Activated CD4-positive, alpha-beta T cell treated with anti-CD3 and anti-CD28 coated beads, Interleukin-2, amount 10 ng/mL, durations not matched to agents 7 days and 5 days (primary cell): ENCODE measurements at places on chromosomes 1 and 21. TPM values are rescaled to one million over a fixed set of nuclear protein-coding genes. Genes with fewer than 3 reads are reported as not detected.
A peak's percentile ranks its signal among the peaks of the same experiment; 100 is the strongest.

DNA sequence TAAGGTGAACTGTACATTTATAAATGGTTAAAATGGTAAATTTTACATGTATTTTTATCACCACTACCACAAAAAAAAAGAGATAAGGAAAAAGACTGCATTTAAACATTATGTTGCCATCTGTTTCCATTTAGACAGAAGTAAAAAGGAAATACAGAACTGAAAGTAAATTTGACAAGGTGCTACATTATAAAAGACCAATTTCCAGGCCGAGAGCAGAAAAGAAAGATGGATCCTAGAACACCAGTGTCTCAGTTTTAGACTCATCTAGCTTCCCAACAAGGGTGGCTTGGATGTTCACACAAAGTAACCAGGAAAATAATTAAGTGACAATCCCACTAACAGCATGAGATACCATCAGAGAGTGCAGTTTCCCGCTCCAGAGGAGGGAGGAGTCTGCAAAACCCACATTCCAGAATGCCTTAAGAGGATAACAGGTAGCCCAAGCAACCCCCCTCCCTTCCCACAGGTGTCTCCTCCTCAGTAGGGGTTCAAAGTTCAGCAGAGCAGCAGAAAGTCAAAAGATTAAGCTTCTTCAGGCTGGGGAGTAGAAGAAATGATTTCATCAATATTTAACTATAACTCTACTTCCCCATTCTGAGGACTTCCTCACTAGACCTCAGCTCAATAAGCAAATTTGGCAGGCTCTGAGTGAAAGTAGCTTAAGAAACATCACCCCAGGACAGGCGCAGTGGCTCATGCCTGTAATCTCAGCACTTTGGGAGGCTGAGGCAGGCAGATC lies 11.8 kb downstream of the TPM3 start:
- H3K27ac ChIP-seq: peak overlapping the region; percentile 66
- no peaks in the 10 kb centered on the region for H3K27me3 ChIP-seq

GRCh38 chr1:158140764-158141192 lies 39.9 kb upstream of the CD1D start:
- no peaks in the 10 kb centered on the region for H3K27me3 ChIP-seq
- no peak overlapping the region for H3K27ac ChIP-seq
- H3K4me1 ChIP-seq: no peaks in the 10 kb centered on the region
- no peak for DNase-seq

DNA sequence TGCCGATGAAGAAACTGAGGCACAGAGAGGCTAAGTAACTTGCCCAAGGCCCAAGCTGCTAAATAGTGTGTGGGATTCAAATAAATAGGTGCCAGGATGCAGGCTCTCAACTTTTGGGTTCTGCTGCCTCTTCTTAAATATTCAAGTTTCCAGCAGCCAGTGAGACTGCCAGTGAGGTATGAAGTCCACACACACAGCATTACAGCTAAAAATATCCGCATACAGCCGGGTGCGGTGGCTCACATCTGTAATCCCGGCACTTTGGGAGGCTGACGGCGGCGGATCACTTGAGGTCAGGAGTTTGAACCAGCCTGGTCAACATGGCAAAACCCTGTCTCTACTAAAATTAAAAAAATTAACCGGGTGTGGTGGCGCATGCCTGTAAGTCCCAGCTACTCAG lies 78.4 kb upstream of the DIRAS3 start:
- no peak for DNase-seq
- H3K27ac ChIP-seq: no peak overlapping the region
- no peaks in the 10 kb centered on the region for H3K4me1 ChIP-seq
- no peaks in the 10 kb centered on the region for H3K27me3 ChIP-seq

- no peak overlapping the region for H3K27ac ChIP-seq
- H3K4me1 ChIP-seq: no peaks in the 10 kb centered on the region
- H3K4me3 ChIP-seq: no peak overlapping the region
- H3K36me3 ChIP-seq: no peaks in the 10 kb centered on the region
- H3K27me3 ChIP-seq: peaks cover 36% of the 10 kb centered on the region
Measured at GRCh38 chr1:37622131-37622530, 12.6 kb downstream of the RSPO1 start.

DNA sequence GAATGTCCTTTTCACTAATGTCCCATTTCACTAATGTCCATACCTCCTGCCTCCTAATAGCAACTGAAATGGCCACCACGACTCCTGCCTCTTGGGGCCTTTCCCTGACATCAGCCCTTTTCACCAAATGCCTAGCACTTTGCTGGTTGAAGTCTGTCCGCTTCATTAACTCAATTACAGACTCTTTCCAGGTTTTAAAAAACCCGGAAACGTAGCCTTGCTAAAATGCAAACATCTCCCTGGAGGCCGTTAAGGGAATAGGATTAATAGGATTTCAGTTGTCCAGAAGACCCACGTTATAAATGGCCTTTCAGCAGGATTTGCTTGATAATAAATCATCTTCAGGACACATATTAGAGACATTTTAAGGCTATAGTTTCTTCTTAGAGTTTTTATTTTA lies 25.7 kb upstream of the ERO1B start:
- H3K36me3 ChIP-seq: no peaks in the 10 kb centered on the region
- H3K4me1 ChIP-seq: no peaks in the 10 kb centered on the region
- H3K4me3 ChIP-seq: no peak overlapping the region
- DNase-seq: no peak
- H3K27me3 ChIP-seq: no peaks in the 10 kb centered on the region

- H3K4me3 ChIP-seq: no peak overlapping the region
- DNase-seq: no peak
- H3K27ac ChIP-seq: no peak overlapping the region
Measured at GRCh38 chr21:46304955-46305354, 18.7 kb downstream of the C21orf58 start.

- no peak for DNase-seq
- H3K36me3 ChIP-seq: no peaks in the 10 kb centered on the region
- H3K27ac ChIP-seq: no peak overlapping the region
Measured at GRCh38 chr21:32558106-32558505, 27.2 kb downstream of the TCP10L start.

DNA sequence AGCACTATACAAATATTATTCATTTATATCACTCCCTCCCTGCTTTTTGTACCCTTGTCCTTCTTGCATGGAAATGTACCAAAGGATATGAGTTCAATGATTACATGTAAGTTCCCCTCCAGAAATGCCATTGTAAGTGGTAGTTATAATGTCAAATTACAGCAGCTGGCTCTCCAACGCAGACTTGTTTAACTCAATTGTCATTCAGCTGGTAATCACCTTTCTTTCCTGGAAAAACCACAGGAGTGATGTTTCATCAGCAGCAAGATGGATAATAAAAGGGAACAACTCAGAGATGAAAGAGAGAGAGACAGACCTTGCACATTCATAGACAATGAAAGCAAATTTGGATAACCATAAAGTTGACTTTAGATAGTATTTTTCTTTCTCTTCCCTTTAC lies 578.6 kb upstream of the PBX1 start:
- DNase-seq: no peak
- H3K27me3 ChIP-seq: no peaks in the 10 kb centered on the region
- no peaks in the 10 kb centered on the region for H3K36me3 ChIP-seq
- no peaks in the 10 kb centered on the region for H3K4me1 ChIP-seq

GRCh38 chr1:4693331-4693730 lies 38.9 kb downstream of the AJAP1 start:
- DNase-seq: no peak
- no peaks in the 10 kb centered on the region for H3K36me3 ChIP-seq
- H3K4me1 ChIP-seq: no peaks in the 10 kb centered on the region

- no peaks in the 10 kb centered on the region for H3K27me3 ChIP-seq
- H3K27ac ChIP-seq: peak overlapping the region; percentile 88
- H3K4me3 ChIP-seq: peak overlapping the region; percentile 21
Measured at GRCh38 chr1:193537266-193538002, 351.0 kb upstream of the B3GALT2 start.

GRCh38 chr1:218529646-218530300 lies 184.6 kb downstream of the TGFB2 start:
- no peak for DNase-seq
- no peak overlapping the region for H3K4me3 ChIP-seq
- no peak overlapping the region for H3K27ac ChIP-seq
- peaks cover 5% of the 10 kb centered on the region for H3K27me3 ChIP-seq
- no peaks in the 10 kb centered on the region for H3K36me3 ChIP-seq

- peaks cover 25% of the 10 kb centered on the region for H3K4me1 ChIP-seq
- H3K27me3 ChIP-seq: no peaks in the 10 kb centered on the region
- peaks cover 11% of the 10 kb centered on the region for H3K36me3 ChIP-seq
- H3K27ac ChIP-seq: peak overlapping the region; percentile 99
- DNase-seq: peak; percentile 36
Measured at GRCh38 chr1:31064718-31065309, 703 bp downstream of the PUM1 start.

- no peaks in the 10 kb centered on the region for H3K36me3 ChIP-seq
- no peaks in the 10 kb centered on the region for H3K4me1 ChIP-seq
- DNase-seq: no peak
- H3K27ac ChIP-seq: no peak overlapping the region
Measured at GRCh38 chr1:111826278-111826677, 70.6 kb downstream of the DDX20 start.

DNA sequence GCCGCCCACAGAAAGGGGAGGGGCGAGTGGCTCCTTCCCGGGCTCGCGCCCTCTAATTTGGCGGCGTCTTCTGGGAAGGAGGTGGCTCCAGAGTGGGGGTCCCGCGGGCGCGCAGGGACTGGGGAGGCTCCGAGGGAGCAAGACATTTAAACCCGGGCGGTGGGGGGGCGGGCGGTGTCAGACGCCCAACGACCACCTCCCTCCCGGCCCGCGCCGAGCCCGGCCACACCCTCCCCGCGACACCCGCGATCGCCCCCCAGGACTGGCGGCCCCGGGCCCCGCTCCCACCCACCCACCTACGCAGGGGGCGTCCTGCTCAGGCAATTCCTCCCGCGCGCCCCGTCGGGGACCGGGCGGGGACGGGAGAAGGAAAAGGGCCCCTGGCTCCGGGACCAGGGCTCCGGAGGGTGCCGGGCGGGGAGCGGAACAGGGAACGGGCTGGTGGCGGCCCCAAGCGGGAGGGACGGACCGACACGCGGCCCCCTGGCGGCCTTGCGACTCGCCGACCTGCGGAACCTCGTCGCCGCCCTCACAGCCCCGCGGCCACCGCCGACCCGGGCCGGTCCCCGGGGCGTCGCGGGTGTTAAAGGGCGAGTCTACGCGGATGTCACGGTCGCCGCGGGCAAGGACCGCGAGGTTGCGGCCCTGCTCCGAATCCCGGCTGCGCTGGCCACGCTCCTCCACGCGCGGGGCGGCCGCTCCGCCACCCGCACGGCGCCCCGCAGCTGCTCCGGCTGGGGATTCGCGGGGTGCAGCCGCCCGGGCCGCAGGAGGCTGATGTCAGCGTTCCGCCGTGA lies 94.0 kb upstream of the FMN2 start:
- H3K4me1 ChIP-seq: peaks cover 2% of the 10 kb centered on the region
- no peak overlapping the region for H3K4me3 ChIP-seq
- no peaks in the 10 kb centered on the region for H3K36me3 ChIP-seq
- no peak for DNase-seq

- no peaks in the 10 kb centered on the region for H3K36me3 ChIP-seq
- H3K4me3 ChIP-seq: no peak overlapping the region
- no peak for DNase-seq
- no peaks in the 10 kb centered on the region for H3K27me3 ChIP-seq
Measured at GRCh38 chr1:51559064-51559500, 40.0 kb upstream of the EPS15 start.

DNA sequence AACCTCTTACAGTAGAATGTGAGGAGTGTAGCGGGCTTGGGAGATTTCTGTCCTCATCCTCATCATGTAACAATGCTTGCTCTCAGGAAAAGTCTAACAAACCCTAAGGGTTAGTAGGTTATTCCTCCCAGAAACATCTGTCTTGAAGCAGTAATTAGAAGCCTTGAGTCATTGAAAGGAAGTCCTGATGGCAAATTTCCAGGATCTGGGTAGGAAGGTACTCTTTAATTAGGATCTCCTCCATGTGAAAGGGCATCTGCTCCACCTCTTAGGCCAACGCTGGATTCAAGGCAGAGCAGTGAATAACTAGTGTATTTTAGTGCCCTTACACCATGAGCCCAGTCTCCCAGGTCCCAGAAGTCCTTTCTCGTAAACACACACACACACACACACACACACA lies 106.6 kb upstream of the BARHL2 start:
- no peaks in the 10 kb centered on the region for H3K36me3 ChIP-seq
- no peaks in the 10 kb centered on the region for H3K4me1 ChIP-seq
- no peak for DNase-seq
- H3K27ac ChIP-seq: no peak overlapping the region

Gene SLFNL1
- 0.56 TPM for total RNA-seq

Gene AGO4
- total RNA-seq: 17.5 TPM

Gene DCDC2B
- total RNA-seq: 0.10 TPM

Gene BARHL2
- total RNA-seq: not detected

Gene OR6K2
- not detected for total RNA-seq

Gene CRYAA
- not detected for total RNA-seq

Gene OR4F29
- total RNA-seq: not detected

Gene LAMC2
- 0.05 TPM for total RNA-seq

Gene F13B
- not detected for total RNA-seq

Gene KCNE2
- total RNA-seq: not detected
